Activated CD4-positive, alpha-beta T cell treated with anti-CD3 and anti-CD28 coated beads for 48 hours (primary cell): ENCODE measurements at places on chromosomes 12 and 14.

GRCh38 chr12:104604995-104605675 is 148.4 kb downstream of the CHST11 start:
- DNase-seq: no peak

GRCh38 chr14:93861836-93862235 is 65.3 kb upstream of the FAM181A start:
- no peak for DNase-seq

- no peak for DNase-seq
These were observed 228.0 kb upstream of the ATP2B1 start for GRCh38 chr12:89936631-89937030.

DNA sequence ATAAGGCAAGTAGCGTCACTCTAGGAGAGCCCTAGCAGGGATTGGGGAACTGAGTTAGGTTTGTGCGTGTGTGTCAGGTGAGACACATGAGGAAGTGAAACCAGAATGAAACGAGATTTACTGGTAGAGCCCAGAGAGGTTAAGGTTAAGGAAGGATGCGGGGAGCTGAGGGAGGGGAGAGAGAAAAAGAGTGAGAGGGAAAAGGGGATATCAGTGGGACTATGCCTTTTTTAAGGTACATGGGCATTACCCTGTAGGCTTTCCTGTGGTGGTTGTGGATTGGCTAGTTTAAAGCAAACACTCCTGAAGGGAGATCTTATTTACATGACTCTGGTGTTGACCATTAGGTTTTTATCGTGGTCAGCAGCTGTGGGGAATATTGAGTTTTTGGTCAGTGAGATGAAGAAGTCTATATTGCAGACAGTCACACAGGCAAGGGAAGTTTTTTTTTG is 13.9 kb downstream of the ZDHHC17 start:
- no peak for DNase-seq

DNA sequence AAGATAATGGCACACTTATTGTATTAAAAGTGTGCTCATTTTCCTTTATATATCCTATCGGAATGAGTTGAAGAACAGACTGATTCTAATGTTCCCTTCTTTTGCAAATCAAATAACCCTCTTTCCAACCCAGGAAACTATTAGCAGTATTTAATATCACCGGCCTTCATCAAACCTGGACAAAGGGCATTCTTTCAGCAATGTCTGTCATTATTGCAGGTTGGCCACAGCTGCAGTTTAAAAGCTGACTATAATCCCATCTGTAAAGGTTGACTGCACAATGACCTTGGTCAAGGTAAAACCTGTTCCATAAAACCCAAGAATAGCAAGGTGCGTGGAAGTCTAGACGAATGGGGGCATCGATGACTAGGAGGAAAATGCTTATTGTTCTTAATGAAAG is 472.3 kb upstream of the SOX5 start:
- DNase-seq: no peak

- DNase-seq: no peak
These were observed 66.0 kb downstream of the BMP4 start for GRCh38 chr14:53890611-53891101.

- DNase-seq: no peak
These were observed 9.5 kb downstream of the RAB5B start for GRCh38 chr12:55983232-55983842.

DNA sequence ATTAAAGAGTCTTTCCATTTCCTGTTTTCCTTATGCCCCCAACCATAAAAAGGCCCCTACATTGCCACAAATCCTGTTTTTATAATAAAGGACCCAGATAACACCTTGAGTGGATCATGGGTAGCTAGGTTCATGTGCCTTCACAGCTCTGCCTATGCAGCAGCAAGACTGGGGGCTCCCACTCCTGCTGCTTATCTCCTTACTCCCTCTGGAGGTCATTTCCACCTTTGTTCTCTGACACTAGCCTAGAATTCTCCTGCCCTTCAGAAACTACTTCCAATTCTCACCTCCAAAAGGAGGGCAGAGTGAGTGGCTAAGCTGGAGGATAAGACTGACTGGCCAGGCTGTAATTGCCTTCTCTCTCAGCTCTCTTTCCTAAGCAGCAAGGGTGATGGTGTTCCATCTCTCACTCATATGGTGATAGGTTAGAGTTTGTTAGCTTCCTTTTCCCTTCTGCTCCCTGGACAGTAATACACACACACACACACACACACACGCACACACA is 20.0 kb upstream of the STAC3 start:
- no peak for DNase-seq

GRCh38 chr12:40770781-40771180 is 78.5 kb downstream of the CNTN1 start:
- no peak for DNase-seq

- DNase-seq: no peak
These were observed 9.2 kb downstream of the DNAJC22 start for GRCh38 chr12:49355913-49356312.

DNA sequence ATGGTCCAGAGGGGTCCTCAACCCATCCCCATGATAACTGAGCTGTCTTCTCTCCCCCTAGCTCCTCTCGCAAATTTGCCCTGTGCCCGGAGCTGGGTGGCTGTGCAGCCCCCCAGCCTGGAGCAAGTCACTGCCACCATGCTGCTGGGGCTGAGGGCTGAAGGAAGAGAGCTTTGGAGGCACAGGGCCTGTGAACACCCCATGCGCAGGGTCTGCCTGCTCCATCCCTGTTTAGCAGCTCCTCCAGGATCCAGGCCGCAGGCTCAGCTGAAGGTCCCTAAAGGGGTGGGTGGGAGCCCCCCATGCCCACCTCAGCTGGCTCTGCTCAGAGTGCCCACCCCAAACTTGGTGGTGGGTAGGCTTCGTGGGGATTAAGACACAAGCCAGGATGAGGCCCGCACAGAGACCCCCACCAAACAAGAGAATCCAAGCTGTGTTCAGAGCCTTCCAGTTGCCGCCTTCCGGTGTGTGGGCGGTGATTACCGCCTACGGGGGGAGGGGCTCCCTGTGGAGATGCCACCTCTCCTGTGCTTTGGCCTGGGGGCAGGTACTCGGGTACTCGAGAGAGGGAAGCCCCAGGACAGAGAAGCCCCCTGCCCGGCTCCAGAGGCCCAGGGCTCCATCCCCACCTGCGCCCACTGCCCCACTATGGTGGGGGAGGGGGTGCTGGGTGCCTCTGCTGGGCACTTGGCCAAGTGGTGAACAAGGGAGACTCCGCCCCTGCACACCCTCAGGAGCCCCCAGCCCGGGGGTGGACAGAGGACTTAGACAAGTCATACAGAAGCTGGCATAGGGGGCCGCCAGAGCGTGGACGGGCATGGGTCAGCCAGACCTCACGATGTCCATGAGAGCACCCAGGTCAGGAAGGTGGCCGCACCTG is 1.4 kb upstream of the JAG2 start:
- no peak for DNase-seq

GRCh38 chr14:51668870-51669269 is 17.2 kb downstream of the FRMD6 start:
- no peak for DNase-seq

- DNase-seq: no peak
These were observed 677.6 kb upstream of the LMO3 start for GRCh38 chr12:17283563-17283962.

DNA sequence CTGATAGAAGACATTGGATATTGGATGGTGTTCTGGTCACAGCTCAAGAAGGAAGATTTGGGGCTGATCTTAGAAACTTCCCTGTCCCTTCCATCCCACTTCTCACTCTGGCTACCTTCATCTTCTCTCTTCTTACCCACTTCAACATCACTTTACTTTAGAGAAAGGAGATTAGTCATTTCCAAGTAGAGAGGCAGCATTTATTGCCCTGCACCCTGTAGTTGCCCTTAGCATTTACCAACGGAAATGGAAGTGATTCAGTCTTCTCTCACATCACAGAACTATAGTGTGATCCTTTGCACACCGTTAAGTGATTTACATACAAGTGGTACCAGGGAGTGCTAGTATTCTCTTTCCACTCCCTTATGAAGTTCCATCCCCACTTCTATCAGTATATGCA is 52.4 kb downstream of the PHLDA1 start:
- peak; percentile 51 for DNase-seq

DNA sequence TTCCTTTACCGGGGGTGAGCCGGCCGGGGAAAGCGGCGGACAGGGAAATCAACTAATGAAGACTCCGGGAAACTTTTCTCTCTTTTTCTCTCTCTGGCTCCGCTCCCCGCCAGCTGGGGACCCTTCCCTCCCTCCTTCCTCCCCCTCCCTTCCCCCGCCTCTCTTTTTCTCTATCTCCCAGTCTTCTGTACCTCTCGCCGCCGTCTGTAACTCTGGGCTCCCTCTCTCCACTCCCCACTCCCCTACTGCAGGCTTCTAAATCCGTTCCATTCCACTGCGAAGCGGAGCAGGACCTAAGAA is 6.9 kb upstream of the HOXC11 start:
- no peak for DNase-seq

DNA sequence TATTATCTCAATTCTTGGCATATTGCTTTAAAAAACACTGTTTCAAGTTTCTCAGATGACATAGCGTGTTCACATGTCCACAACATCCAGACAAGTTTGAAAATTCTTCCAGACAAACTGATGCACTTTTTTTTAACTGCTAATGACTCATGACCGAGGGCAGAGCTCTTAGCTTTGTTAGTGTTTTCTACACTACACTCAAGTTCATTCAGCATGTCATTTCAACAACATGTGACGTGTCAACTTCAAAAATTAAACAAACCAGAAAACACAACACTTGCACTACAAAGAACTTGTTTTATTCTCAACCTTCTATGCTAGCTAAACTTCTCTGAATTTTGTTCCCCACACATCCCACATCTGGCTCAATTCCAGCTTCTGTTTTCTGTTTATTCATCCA is 1186.3 kb upstream of the FLRT2 start:
- DNase-seq: no peak

DNA sequence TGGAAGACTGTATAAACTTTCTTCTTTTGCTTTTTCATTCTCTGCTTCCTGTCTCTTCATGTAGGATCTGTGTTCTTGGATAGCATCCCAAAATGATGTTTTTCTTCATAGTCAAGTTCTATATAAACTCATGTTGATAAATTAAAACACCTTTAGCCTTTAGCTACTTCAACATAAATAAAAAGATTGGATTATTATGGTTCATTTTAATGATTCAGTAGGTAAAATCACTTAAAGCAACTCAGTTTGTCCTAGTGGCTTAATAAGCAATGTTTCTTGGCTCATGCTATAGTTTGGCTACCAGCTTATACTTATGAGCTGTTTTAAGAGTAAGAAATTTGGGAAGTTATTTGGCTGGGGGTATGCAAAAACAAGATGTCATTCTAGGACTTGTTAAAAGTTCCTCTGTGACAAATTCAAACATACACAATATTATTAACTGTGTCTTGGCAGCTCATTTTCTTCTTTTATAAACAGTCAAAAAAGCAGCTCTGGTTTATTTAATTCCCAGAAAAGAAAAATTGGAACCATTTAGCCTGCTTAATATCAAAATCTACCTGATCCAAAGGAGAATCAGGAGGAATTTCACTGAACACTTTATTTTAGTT is 111.4 kb downstream of the TMTC3 start:
- no peak for DNase-seq

DNA sequence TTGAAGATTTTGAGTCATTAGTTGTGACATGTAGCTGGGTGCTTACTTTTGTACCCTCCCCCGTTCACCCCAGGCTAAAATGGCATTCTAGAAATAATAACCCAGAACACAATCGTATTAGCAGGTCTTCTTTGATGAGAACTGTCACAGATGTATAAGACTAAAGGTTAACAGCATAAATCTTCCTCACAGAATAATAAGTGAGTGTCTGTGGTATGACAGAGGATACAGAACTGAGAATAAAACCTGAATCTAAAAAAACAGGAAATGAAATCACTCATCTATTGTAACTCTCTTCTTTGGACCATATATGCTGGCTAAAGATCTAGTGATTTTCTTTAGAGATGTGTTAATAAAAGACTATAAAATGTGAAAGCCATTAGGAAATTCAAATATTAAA is 746.6 kb downstream of the LRFN5 start:
- DNase-seq: no peak

DNA sequence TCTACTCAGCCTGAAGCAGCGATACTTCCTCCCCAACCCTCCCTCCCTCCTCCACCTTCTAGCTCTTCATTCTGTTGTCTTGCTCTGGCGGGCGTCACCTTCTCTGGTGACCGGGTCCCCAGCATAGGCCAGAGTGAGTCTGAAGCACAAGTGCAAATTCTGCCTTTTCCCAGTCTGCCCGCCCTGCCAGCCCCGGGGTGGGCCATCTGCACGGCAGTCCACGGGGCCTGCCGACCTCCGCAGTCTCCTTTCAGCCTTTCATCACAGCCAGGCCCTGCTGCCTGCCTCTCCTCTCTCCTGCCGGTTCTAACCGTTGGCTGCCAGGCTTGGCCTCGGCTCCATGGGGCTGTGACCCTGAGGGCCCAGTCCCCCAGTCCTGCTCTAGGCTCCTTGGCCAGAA is 58.7 kb downstream of the TESC start:
- DNase-seq: no peak

- no peak for DNase-seq
These were observed 9.6 kb downstream of the PUS7L start for GRCh38 chr12:43749016-43749415.

GRCh38 chr12:41856228-41856627 is 288.4 kb downstream of the GXYLT1 start:
- no peak for DNase-seq

DNA sequence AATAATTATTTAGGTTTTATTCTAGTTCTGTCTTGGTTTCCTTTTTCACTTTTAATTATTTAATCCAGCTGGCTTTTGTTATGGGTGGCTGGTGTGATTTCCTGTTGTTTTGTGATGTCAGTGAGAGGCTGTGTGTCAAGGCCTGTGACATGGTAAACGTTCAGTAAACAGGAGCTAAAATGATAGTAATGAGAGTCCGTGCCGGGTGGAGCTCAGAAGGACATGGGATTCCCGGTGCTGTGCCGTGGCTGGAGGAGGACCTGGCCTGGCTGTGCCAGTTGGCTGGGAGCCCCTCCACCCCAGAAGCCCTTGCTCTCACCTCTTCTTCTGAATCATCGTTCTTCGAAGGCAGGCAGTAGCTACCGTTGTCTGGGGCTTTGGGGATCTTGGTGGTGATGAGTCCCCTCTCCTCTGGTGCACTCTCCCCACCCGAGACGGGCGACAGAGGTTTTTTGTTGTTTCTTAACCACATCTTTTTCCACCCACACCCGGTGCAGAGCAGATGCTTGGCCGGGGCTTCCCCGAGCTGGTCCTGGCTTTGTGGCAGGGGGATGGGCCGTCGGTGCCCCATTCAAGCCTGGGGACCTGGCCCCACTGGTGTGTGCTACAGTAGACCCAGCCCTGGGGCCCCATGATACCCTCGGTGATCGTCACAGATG is 29.1 kb downstream of the SH2B3 start:
- DNase-seq: peak; percentile 85
